Activated naive CD4-positive, alpha-beta T cell (primary cell): ENCODE measurements at places on chromosomes 2 and 18.

DNA sequence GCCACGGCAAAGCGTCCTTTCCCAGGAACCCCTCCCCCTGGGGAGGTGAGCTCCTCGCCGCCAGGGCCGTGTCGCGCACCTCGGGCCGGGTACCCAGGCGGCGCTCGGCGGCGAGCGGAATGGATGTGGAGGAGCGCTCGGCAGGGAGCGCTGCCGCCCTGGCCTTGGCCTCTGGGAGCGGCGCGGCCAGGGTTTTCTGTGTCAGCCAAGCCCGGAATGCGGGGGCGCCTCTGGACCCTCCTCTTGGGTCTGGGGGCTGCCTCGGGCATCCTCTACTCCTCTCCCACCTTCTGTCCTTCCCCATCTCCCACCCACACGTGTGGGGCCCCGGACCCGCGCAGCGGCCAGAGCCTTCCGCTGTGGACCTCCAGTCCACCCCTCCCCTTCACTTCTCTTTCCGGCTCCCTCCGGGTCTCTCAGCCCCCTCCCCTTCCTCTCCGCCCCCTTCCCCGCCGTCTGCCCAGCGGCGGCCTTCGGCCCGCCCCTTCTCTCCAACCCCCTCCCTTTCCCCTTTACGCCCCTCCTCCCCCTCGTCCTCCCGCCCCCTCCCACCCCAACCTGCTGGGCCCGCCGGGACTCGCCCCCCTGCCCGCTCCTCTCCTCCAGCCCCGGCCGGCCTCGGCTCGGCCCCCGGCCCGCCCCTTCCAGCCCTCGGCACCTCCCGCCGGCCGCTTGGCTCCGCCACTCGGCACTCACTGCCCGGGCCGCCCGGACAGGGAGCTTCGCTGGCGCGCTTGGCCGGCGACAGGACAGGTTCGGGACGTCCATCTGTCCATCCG, at the start of gene MERTK:
MERTK (plus strand) TSS at position 684 of the 779 bp plus-strand sequence. CDS start 129 bp downstream, outside the sequence.
- peak; percentile 50 for DNase-seq

DNA sequence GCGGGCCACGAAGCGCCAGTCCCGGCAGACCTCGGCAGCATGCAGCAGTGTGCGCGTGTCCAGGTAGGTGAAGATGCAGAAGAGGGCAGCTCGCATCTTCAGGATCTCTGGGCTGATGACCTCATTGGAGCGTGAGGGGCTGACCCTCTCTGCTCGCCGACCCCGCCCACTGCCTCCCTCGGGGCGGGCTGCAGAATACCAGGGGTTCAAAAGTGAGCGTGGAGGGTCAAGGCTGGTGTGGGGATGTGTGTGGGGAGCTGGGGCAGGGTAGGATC, 20.0 kb downstream of the FBXO41 start:
- no peak for DNase-seq

- no peak for DNase-seq
Measured at GRCh38 chr2:221264318-221264717, 307.8 kb downstream of the EPHA4 start.

DNA sequence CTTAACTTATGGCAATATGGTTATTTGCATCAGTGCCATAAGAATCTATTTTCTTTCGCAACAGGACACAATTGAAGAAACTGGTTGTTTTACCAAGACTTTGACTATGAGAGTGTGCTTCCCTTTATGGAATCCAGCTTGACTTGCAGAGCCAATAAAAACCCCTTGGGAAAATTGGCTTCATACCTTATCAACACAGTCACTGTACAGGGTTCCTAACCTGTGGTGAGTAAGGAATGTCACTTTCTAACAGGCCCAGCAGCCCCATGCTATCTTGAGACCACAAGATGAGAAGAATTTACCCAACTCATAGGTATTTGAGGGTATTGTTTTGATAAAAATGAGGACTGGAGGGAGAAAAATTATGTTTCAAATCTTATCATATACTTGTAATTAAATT, 418.5 kb upstream of the MAP2 start:
- DNase-seq, result no peak

- no peak for DNase-seq
Measured at GRCh38 chr2:186327251-186327868, 158.7 kb upstream of the ZC3H15 start.

GRCh38 chr2:146128216-146128615, 1608.3 kb upstream of the ZEB2 start:
- DNase-seq, result no peak

GRCh38 chr2:144230448-144231085, 289.4 kb downstream of the ZEB2 start:
- DNase-seq, result no peak

DNA sequence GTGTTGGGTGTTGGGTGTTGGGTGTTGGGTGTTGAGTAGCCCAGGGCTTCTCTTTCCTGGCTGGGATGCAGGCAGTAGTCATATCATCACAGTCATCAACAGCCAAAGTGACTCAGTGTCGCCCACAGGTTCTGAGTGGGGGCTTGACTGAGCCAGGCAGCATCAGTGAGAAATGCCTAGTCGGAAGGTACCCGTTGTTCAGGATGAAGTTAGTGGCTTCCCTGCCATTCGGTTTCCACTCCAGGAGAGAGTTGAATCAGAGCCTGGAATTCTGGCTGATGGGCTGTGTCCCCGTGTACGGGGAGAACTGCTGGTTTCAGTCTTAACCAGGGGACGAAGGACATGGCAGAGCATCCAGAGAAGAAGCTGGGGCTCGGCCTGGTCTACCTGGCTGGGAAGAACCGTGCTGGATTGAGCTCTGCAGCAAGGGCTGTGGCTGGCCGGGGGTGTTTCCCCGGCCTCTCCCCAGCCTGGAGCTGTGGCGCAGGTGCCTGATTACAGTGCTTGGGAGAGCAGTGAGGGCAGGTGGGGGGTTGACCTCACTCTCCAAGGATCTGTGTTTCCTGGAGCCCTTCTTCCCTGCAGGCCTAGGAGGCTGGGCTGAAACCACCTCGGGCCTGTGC, 49.4 kb downstream of the AGAP1 start:
- no peak for DNase-seq

DNA sequence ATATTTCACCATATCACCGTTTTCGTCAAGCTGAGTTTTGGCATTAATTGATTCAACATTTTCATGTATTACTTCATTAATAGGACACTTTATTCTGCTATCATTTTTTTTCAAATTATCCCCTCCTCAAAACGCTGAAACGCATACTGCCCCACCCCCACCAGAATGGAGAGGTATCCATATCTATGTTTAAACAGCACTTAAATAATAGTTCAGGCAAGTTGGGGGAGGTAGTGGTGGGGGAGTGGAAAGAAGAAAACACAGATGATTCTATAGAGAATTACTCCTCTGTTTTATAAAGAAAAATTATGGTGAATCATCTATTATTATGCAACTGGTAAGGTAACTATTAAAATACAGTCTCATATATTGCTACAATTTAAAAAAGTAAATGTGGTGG, 314.4 kb upstream of the ZEB2 start:
- no peak for DNase-seq

- DNase-seq, result no peak
Measured at GRCh38 chr2:51812138-51812866, 780.4 kb upstream of the NRXN1 start.

- no peak for DNase-seq
Measured at GRCh38 chr2:86224645-86225355, 25.5 kb downstream of the MRPL35 start.

GRCh38 chr2:229090225-229090624, 180.9 kb downstream of the PID1 start:
- no peak for DNase-seq

- no peak for DNase-seq
Measured at GRCh38 chr2:218065239-218066006, 3.6 kb upstream of the RUFY4 start.

DNA sequence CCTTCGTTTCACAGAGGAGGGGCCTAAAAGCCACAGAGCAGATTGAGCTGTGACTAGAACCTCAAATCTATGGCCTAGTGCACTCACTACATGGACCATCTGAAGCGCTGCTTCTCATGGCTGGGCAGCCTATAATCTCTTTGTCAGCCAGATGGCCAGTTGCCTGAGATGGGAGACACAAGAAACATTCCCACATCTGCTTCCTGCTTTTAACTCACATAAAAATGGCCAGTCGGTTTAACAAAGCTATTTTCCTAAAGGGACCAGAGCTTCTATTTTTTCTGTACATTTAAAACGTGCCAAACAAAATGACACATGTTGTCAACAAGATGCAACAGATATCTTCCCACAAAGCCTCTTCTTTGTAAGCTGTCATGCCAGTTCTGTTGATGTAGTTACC, 173.8 kb downstream of the GFPT1 start:
- no peak for DNase-seq

DNA sequence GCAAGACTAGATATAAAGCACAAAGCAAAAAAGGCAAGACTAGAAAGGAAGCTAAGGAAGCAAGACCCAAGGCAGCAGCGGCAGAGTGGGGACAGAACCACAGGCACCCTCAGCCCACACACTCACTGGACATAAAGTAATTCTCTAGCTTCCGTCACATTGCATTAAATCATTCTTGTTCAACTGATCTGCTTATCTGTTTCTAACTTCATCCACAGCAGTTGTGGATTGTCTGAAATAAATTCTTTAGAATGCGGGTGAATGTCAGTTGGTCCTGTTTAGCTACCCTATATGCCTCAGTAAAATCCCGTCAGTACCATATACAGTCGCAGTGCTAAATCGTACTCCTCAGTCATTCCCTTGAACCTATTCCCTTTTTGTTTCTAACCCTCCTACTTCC, 183.2 kb upstream of the SLC39A10 start:
- no peak for DNase-seq

DNA sequence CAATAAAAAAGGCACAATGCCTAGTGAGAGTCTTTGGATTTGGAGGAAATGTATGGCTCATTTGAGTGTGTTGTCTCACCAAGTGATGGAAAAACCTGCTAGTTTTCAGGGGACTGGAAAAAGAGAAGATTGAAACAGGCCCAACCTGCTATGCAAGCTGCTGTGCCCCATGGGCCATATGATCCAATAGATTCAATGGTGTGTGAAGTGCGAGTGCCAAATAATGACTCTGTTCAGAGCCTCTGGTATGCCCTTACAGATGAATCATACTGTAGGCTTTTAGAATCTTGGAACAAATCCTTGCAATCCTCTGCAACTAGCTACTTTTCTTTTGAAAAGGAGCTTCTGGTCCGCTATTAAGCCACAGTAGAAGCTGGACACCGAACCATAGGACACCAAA, 529.8 kb upstream of the CNTNAP5 start:
- DNase-seq, result no peak

- no peak for DNase-seq
Measured at GRCh38 chr2:60079562-60079961, 473.9 kb downstream of the BCL11A start.

- no peak for DNase-seq
Measured at GRCh38 chr2:162490761-162491470, 147.0 kb downstream of the GCA start.

GRCh38 chr2:33186937-33187336, 240.2 kb downstream of the LTBP1 start:
- no peak for DNase-seq

- DNase-seq, result no peak
Measured at GRCh38 chr2:96315400-96316071, 9.6 kb upstream of the ITPRIPL1 start.

- DNase-seq, result no peak
Measured at GRCh38 chr18:31225668-31226067, 63.0 kb upstream of the DSC1 start.

DNA sequence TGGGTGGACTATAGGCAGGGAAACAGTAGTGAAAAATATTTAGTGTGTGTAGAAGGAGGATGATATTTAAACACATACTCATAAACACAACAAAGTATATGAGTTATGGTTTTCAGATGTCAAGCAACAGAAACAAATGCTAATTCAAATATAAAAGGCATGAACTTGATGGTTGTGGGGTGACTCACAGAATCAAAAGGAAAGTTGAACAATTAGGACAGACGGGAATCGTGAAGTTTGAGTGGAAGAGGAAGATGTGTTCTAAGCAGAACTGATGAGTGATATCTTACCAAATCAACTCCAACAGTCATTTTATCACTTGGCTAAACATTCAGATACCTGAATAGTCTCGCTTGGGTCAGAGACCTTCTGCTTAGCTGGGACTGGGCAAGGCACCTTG, 53.6 kb upstream of the ITGA6 start:
- DNase-seq, result no peak

- no peak for DNase-seq
Measured at GRCh38 chr18:43049021-43049420, 66.5 kb downstream of the RIT2 start.

DNA sequence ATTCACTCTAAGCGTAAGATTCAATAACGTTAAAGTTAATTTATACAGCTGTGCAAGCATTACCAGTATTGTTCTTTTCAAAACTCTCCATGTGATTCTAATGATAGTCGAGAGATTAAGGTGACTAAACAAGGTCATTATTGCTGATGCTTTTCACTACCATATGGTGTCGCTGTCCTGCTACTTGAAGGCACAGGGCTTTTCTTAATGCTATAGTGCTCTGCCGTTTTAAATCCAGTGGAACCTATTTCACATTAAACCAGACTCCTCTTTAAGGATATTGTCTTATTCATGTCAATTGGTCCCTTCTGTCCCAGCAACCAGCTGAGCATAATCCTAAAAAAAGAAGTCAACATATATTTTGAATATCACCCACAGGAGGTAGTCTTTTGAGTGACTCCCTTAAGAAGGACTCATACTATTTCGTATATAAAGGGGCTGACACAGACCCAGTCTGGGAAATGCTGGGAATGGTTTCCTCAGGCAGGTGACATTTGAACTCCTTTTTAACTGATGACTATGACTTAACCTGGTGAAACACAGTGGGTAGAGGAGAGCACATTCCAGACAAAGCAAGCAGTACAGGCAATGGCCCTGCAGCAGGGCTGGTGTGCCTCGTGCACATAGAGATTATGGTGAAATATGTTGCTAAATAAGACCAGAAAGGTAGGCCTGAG, 53.9 kb upstream of the CYTIP start:
- no peak for DNase-seq

- no peak for DNase-seq
Measured at GRCh38 chr2:10256515-10257031, 46.1 kb upstream of the HPCAL1 start.

DNA sequence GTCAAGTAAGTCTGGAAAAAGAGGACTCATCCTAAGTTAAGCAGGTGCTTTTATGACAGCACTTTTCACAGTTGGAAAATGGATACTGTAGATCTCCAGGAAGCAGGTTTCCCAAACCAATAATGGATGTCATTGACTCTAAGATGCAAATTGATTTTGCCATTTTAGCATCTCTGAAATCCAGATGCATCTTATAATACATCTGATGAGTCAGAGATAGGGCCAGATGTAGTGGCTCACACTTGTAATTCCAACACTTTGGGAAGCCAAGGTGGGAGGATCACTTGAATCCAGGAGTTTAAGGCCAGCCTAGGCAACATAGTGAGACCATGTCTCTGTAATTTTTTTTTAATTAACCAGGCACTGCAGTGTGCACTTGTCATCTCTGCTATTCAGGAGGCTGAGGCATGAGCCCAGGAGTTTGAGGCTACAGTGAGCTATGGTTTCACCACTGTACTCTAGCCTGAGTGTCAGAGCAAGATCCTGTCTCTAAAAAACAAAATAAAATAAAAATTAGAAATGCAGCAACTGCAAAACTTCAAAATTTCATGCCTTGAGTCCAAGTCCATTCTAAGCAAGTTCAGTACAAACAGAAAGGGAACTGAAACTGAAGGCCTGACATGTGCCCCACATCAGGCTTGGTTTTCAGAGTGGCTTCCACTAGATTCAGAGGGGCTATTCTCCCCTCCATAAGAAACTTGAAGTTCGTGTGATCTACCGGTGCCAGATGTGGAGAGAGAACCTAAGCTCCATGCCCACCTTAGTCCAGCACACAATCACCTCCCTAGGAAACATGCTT, 267.8 kb upstream of the NCKAP5 start:
- DNase-seq, result no peak

GRCh38 chr2:108459441-108459840, 10.4 kb downstream of the GCC2 start:
- no peak for DNase-seq
